ENCODE measurements at places on chromosomes 2 and 18.
A peak's percentile ranks its signal among the peaks of the same experiment; 100 is the strongest.

DNA sequence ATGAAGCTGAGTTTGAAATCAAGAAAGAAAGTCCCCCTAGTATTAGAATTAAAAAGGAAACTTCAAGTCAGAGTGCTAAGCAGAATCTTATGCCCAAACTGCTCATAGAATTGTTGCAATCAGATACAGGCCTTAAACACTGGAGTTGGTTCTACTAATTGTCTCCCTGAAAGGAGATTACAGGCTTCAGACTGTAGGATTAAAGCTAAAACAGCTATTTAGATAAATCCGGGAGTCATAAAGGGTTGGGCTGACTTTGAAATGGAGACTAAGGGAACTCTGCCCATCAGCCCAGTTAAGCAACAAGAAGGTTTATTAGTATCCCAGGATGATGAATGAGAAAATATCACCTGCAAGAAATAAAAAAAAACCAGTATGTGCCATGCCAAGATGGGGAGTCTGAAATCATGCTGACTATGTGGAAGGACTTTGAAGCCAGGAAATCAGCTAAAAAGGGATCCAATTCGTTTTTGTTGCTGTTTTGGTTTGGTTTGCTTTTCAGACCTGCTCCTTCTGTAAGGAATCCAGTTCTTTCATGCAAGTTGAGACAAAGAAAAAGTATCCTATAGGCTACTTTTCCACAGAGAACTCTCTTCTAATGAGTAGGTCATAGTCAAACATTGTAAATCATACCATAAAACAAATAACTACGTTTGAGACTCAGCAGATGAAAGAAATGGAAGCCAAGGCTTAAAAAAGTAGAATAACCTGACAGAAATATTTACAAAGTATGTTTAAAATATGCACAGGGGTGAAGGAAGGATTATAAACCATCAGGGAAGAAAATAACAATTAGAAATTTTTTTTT is 37.6 kb upstream of the MSTN start:
- DNase-seq: no peak

GRCh38 chr2:98091738-98092137 is 4.8 kb downstream of the VWA3B start:
- DNase-seq: no peak

DNA sequence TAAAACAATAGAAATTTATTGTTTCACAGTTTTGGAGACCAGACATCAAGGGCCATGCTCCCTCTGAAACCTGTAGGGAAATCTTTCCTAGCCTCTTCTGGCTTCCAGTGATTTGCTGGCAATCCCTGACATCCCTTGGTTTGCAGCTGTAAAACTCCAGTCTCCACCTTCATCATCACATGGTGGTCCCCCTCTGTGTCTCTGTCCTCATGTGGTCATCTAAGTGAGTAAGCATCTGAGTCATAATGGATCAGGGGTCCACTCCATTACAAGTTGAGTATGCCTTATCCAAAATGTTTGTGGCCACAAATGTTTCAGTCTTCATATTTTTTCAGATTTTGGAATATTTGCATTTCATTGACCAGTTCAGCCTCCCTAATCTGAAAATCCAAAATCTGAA is 5.6 kb upstream of the SGPP2 start:
- no peak for DNase-seq

DNA sequence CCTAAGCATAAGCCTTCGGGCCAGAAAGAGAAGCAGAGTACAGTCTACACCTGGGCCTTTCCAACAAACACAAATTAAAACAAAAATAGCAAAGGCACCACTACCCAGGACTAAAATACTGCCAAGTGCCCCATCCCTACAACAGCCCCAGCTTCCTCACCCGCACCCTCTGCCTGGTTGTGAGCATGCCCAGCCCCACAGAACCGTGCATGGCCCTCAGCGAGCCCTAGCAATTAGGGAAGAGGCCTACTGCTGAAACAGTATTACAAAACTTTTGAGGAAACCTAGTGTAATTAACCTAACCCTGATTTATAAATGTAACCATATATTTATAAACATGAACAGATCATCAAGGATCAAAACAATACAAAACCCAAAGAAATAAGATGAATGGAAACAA is 44.2 kb downstream of the FARSB start:
- DNase-seq: no peak

DNA sequence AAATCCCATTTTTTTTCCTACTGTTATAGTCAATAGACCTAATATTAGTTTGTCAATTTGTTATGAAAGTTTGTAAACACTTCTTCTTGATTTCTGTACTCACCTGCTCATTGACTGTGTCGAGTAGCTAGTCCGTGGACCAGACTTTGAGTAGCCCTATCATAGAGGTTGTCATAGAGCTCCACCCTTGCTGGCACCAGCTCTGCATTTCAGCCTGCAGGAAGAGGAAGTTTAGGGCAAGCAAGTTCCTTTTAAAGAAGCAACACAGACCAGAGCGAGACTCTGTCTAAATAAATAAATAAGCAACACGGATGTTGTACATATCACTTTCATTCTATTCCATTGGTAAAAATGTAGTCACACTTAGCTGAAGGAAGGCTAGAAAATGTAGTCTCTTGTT is 74.0 kb downstream of the MCFD2 start:
- DNase-seq: no peak

DNA sequence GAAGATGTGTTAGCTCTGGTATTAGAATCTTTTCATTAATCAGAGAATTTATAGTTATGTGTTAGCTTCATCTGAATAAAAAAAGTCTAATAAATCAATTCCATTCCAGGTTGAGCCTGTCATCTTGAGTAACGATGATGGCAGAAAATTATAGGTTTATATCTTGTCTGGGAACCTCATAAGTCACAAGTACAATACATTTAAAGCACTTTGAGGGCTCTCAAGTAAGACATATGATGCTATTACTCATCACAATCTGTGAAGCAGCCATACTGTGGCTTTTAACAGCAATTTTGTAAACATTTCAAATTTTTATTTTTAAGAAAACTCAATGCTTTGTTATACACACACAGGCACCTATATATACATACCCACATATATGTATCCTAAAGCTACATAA is 484.1 kb upstream of the VRK2 start:
- no peak for DNase-seq

DNA sequence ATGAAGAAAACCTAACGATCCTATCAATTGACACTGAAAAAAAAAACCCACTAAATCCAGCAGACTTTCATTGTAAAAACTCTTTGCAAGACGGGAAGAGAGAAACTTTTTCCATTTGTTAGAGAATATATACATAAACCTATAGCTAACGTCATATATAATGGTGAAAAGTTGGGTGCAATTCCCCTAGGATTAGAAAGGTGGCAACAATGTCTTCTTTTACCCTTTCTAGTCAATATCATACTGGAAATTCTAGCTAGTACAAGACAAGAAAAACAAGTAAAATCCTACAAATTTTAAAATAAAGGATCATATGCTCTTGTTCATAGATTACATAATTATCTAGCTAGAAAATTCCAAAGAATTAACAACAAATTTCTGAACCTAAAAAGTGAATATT is 1596.5 kb upstream of the LRRTM1 start:
- no peak for DNase-seq

DNA sequence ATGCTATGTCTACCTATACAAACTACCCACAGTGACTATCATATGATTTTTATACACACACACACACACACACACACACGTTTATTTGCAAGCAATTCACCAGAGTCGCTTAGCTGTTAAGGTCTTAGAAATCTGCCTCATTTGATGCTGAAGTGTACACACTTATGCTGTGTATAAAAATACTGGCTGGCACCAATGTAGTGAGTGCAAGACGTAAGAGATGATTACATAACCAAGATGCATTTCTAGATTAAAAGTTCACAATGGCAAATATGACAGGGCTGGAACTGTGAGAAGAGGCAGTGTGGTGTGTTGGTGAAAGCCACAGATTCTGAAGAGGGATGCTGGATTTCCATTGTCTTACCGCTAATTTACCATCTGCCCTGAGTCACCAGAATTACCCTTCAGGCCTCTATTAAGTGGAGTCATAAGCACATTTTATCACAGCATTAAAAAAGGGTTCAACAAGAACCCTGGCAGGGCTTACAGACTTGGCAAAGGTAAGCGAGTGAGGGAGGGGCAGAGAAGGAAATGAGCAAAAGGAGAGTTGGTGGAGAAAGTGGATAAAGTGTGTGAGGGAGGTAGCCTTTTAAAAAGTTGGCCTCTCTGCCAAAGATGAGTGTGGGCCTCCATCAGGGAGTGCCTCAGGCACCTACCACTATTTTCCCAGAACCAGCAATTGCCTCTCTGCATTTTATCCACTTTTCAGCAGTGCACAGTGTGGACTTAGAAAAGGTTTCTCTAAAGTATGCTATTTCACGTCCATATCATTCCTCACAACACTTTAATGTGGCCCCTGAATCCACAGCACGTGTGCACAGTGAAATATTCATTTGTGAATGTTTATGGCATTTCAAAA is 21.5 kb downstream of the MEIS1 start:
- DNase-seq: no peak

- no peak for DNase-seq
Observed at GRCh38 chr2:72134408-72134996, 13.2 kb downstream of the CYP26B1 start.

GRCh38 chr2:127853671-127854070 is 4.3 kb downstream of the POLR2D start:
- DNase-seq: no peak

DNA sequence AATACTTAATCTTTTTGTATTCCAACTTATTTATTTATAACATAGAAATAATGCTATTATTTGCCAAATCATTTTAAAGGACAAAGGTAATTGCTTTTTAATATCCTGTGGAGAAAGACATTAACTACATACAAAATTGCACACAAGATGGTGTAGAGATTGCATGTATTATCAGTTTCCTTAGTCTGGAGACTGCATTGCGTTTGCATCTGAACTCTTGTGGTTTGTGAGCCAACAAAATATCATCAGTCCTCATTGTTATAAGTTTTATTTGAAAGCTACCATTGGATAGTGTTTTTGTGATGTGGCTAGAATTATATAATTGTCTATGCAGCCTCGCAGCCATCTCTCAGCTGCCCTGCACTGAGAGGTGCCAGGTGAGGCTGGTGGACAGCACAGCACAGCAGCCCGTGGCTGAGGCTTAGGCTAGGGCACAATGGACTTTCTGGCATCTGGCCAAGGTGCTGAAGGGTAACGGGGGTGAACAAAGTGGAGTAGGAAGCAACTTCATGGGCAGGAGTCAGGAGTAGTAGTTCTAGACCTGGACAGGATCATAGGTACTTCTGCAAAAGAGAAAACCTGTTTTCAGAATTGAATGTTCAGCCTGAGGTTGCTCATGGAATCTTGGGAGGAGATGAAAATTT is 15.1 kb downstream of the RASGRP3 start:
- no peak for DNase-seq

- no peak for DNase-seq
Observed at GRCh38 chr18:70420146-70420898, 131.5 kb downstream of the SOCS6 start.

- DNase-seq: peak; percentile 10
Observed at GRCh38 chr2:8378016-8378810, 303.6 kb upstream of the ID2 start.

GRCh38 chr2:53476834-53477233 is 290.8 kb upstream of the CHAC2 start:
- DNase-seq: no peak

DNA sequence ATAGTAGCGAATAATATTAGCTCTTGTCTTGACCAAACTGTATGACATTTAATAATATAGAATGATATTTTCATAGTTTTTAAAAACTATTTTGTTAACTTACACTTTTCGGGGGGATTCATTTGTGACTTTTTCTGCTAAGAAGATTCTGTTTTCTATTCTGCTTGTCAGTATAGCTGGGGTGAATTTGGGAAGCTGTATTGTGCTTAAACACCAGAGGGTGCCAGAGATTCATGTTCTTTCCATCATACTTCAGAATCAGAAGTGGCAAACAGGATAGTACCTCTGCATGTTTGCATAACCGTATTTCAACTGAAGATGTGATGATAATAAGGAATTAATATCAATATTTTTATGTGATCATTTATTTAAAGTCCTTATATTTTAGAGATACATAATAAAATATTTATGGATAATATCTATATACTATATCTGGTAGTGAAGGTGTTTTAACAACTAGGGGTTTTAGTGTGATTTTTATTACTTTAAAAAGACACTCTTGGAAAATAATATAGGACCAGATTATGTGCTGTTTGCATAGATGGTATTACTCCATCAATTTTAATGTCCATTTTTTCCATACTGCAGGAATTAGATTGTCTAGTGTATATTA is 81.0 kb downstream of the TAF4B start:
- no peak for DNase-seq

DNA sequence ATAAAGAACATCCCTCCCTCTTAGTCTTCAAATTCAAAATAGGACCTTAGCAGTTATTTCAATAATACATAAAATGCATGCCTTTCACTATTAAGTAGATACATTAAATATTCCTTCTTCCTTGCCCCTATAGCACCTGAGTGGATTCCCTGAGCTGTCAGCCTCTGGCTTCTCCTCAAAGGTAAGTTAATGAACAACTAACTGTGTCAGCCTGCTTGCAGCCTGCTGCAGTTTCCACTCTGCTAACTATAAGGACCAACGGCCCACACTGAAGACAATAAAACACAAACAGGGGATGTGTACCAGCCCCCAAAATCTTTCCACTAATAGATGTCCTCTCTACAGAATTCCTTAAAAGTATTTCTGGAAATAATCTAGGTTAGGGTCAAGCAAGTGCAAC is 5.0 kb downstream of the KCTD1 start:
- DNase-seq: no peak

- DNase-seq: no peak
Observed at GRCh38 chr2:50328680-50329079, 703.3 kb downstream of the NRXN1 start.

GRCh38 chr2:237862528-237862895 is 3.1 kb downstream of the RAMP1 start:
- no peak for DNase-seq

GRCh38 chr2:191582355-191582754 is 95.6 kb upstream of the NABP1 start:
- DNase-seq: no peak

GRCh38 chr2:172287605-172288315 is 139.6 kb upstream of the ITGA6 start:
- DNase-seq: no peak

DNA sequence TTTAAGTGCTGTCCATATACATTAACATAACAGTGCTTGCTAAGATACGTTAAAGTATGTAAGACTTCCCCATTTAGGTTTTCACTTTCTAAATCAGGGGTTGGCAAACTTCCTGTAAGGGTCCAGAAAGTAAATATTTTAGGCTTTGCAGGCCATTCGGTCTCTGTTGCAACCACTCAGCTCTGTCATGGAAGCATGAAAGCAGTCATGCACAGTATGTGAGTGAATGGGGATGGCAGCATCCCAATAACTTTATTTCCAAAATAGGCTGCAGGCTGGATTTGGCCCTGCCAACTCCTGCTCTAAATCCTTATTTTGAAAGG is 128.7 kb downstream of the PLA2R1 start:
- DNase-seq: no peak
